ENCODE measurements at places on chromosomes 5 and 9. TPM values are rescaled to one million over a fixed set of nuclear protein-coding genes. Genes with fewer than 3 reads are reported as not detected.

The IRX2 gene
- 5.6 TPM for total RNA-seq

GRCh38 chr5:52148679-52149078, 639.0 kb upstream of the ITGA1 start:
- DNase-seq = no peak

- peak; percentile 89 for DNase-seq
These were observed 12.2 kb downstream of the CXXC5 start for GRCh38 chr5:139660105-139660922.

- no peak for DNase-seq
These were observed 798.5 kb upstream of the ARRDC3 start for GRCh38 chr5:92181656-92182055.

- DNase-seq = no peak
These were observed 94.6 kb downstream of the SH3TC2 start for GRCh38 chr5:148968311-148968710.

GRCh38 chr9:8188723-8189407, 389.3 kb upstream of the DMAC1 start:
- no peak for DNase-seq

DNA sequence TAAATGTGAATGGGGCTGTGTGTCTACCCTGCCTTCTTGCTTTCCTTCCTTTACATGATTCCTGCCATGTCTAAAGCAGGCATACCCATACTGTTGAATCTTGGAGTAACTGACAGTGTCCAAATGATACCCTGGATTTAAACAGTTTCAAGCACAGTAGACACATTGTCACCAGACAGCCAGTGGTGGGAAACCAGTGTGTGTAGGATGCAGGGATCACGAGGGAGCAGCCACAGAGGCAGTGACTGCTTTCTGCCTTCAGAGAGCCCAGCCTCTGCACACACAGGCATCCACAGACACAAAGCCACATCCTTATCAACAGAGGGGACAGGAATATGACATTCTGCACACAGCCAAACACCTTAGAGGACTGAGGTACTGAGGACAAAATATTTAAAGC, 184.2 kb upstream of the TBCA start:
- no peak for DNase-seq

DNA sequence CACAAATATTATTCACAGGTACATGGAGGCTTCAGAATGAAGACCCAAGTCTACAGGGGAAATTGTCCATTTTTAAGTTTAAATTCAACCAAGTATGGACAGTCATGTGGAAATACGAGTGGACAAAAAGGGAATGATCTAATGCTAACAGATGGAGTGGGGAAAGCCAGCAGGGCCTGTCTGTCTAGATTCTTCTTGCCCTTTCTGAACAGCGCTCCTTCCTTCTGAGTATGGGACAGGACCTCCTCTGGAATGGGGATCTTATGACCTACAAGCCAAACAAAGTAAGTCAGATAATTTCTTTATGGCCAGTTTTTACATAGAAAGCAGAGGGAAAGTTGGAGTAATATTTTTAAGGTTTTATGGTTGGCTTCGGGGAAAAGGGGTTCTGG, 119.8 kb upstream of the NEK6 start:
- DNase-seq = no peak
